Esophagus squamous epithelium (tissue), 5 donors: ENCODE measurements at places on chromosomes 11 and 22. TPM values are rescaled to one million over a fixed set of nuclear protein-coding genes. Genes with fewer than 3 reads are reported as not detected.

The PANX2 gene
- 2.5 TPM for total RNA-seq

The GLB1L2 gene
- 2.8 TPM for total RNA-seq

The IL17REL gene
- not detected for total RNA-seq

The CCDC87 gene
- 0.40 TPM for total RNA-seq

The GGTLC3 gene
- not detected for total RNA-seq

The PGR gene
- total RNA-seq: 0.41 TPM

The UBQLN3 gene
- not detected for total RNA-seq

The TSGA10IP gene
- total RNA-seq: not detected

The MISFA gene
- not detected for total RNA-seq

The ASPHD2 gene
- total RNA-seq: 2.0 TPM

The SLC22A25 gene
- not detected for total RNA-seq

The VSIG10L2 gene
- 0.09 TPM for total RNA-seq

The SGSM1 gene
- 0.15 TPM for total RNA-seq

The ZNF280B gene
- total RNA-seq: not detected
